ENCODE measurements at places on chromosomes 4 and X. TPM values are rescaled to one million over a fixed set of nuclear protein-coding genes. Genes with fewer than 3 reads are reported as not detected.

DNA sequence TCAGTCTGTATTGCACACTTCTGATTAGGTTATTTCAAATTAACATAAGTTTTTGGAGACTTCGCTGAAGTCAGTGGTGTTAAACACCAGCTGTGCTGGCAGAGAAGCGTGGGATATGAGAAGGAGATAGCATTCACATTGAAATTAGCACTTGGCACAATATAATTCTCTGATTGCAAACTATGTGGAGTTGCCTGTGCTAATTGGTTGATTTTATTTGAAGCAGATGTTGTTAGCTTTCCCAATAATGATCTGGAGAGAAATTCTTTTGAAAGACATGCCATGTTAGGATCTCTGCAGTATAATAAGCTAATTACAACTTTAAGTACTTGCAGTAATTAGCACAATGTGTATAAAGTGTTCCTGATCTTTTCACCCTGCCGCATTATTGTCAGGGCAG, 367.4 kb upstream of the ARX start:
- DNase-seq: no peak

GRCh38 chr4:152815078-152815477, 35.3 kb downstream of the ARFIP1 start:
- DNase-seq: no peak

- DNase-seq: no peak
Measured at GRCh38 chrX:47189906-47190305, 3.7 kb upstream of the UBA1 start.

Gene MAGEA4
- total RNA-seq: not detected

Gene SPACA5
- total RNA-seq: not detected

Data from left lobe of liver (tissue), 2 donors.